ENCODE measurements at places on chromosomes 3 and 15.

- no peak for DNase-seq
These were observed 82.5 kb downstream of the XXYLT1 start for GRCh38 chr3:195188426-195188927.

- DNase-seq = peak; percentile 31
These were observed 36.6 kb upstream of the UBL7 start for GRCh38 chr15:74497584-74497983.

- no peak for DNase-seq
These were observed 1.3 kb downstream of the CCR8 start for GRCh38 chr3:39330824-39331223.

DNA sequence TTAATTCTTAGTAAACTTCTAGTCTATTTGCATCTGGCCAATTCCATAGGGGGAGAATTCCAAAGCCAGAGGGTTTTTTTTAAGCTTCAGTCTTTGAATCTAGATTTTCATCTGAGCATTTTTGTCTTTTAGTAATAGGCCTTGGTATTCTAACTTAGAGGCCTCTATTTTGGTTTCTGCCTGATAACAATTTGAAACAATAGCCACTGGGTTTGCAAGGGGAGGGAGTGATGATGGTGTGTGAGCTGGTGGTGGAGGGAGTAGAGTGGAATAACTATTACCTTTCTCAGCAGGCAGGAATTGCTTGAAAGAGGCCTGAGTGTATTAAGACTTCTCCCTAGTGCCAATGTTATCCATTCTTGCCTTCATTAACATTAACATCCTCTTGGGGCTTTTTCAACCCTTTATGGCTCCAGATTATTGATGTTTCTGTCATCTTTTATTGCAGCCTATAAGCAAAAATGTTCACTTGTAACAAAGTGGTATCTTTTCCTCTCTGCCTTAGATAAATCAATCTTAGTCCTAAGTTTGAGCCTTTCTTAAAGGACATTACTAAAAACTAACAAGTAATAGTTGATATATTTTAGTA lies 26.5 kb upstream of the TCF12 start:
- no peak for DNase-seq
